ENCODE measurements at places on chromosomes 12 and 14.

DNA sequence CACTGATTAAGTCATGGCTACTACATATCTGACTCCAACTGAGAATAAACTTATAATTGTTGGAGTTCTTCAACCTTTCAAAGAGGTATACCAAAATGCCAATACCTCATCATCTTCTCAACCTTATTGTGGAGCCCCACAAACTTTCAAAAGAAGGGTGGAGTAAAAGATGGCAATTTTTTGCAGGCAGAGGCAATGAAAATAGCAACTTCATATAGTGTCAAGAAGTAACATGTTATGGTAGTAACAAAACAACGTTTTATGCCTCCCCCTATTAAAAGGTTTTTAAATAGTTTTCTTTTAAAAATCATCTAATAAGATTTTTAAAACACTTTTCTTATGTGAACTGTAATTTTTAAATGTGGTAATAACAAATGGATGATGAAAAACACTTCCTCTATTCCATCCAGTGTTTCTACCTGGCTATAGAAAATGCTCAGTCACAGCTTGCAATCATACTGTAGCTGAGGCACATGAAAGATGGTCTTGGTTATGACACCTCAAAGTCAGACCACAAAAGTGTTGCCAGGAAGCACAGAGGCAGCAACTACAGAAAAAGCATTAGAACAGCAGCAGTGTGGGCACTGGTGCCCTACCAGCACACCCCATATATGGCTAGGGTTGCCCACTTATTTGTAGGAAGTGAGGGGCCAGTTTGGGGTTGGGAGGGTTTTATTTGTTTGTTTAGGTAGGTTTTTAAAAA, 7.0 kb downstream of the PPP1R12A start:
- no peak for DNase-seq

- no peak for DNase-seq
These were observed 102.9 kb downstream of the RASSF9 start for GRCh38 chr12:85733221-85733840.

DNA sequence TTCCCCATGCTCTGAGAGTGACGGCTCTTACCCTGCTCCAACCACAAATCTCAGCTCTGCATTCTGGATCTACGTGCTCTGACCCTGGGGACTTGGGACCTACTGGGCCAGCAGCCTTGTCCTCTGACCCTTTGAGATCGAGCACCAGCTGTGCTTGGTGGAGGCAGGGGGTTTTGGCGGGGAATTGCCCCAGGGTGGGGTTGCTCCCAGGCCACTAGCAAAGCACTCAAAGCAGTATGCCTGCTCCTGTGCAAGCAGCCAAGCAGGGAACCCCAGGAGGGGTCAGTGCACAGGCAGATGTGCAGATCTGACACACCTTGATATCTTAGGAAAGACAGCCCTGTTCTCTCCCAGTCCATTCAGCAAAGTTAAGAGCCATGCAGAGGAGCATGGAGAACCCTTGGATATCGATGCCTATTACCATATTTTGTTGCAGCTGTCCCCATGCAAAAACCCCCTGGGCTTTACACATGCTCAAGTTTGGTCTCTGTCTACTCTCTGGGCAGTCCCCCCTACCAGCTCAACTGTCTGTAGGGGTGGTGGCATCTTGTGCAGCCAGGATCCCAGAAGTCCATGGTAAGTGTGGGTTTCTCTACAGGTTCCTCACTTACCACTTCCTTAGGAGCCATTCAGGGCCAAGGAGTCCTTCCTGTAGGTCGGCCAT, 319.0 kb downstream of the TMTC2 start:
- no peak for DNase-seq

GRCh38 chr12:67222302-67222701, 46.9 kb upstream of the CAND1 start:
- peak; percentile 15 for DNase-seq

GRCh38 chr12:113161415-113162016, 12.0 kb downstream of the CFAP73 start:
- no peak for DNase-seq

- no peak for DNase-seq
These were observed 123.5 kb downstream of the CAPZA3 start for GRCh38 chr12:18861287-18861858.

DNA sequence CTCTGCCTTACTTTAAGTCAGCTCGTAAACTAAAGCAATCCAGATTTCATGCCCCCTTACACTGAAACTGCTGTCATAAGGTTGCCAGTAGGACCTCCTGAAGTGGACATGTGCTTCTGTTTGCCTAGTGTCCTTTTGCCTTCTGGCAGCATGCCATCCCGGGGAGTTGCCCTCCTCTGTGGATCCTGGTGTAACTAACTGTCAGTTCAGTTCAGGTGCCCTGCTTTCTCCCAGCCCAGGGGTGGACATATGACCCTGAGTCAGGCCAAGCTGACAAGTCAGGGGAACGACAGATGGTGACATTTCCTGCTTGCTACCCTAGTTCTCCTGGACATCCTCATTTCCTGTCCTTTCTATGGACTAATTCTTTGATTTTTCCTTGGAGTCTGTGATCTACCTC, 25.6 kb downstream of the AKAP6 start:
- no peak for DNase-seq

- DNase-seq: no peak
These were observed 408.7 kb upstream of the NOVA1 start for GRCh38 chr14:27006570-27006969.

- no peak for DNase-seq
These were observed 66.3 kb downstream of the SCARB1 start for GRCh38 chr12:124797321-124797720.

GRCh38 chr12:94074216-94074979, 74.0 kb upstream of the PLXNC1 start:
- no peak for DNase-seq

- DNase-seq: no peak
These were observed 3.3 kb upstream of the AEBP2 start for GRCh38 chr12:19435831-19436497.

DNA sequence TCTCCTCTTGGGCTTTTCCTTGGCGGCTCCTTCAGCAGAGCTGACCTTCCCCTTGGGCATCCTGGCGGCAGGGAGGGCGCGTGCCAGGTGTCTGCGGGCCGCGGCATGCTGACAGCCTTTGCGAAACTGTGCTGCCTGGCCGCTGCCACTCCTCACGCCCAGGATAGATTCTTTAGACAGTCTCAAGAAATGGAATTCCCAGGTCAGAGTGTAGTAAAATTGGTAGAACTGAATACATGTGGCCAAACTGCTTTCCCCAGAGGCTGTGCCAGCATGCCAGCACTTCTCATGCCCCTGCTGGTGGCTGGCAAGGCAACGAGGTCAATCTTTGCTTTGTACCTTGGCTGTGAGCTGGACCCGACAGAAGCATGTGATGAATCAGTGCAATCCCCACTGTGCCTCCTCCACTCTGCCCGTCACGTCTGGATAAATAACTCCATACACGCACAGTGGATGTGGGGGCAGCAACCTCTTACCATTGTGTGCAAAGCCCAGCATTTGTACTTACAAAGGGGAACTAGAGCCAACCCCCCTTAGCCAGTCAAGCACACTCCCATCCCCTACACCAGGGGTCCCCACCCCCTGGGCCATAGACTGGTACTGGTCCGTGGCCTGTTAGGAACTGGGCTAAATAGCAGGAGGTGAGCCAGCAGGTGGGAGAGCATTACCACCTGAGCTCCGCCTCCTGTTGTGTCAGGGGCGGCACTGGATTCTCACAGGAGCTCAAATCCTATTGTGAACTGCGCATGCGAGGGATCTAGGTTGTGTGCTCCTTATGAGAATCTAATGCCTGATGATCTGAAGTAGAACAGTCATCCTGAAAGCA, 90.9 kb downstream of the ACTN1 start:
- DNase-seq: no peak

DNA sequence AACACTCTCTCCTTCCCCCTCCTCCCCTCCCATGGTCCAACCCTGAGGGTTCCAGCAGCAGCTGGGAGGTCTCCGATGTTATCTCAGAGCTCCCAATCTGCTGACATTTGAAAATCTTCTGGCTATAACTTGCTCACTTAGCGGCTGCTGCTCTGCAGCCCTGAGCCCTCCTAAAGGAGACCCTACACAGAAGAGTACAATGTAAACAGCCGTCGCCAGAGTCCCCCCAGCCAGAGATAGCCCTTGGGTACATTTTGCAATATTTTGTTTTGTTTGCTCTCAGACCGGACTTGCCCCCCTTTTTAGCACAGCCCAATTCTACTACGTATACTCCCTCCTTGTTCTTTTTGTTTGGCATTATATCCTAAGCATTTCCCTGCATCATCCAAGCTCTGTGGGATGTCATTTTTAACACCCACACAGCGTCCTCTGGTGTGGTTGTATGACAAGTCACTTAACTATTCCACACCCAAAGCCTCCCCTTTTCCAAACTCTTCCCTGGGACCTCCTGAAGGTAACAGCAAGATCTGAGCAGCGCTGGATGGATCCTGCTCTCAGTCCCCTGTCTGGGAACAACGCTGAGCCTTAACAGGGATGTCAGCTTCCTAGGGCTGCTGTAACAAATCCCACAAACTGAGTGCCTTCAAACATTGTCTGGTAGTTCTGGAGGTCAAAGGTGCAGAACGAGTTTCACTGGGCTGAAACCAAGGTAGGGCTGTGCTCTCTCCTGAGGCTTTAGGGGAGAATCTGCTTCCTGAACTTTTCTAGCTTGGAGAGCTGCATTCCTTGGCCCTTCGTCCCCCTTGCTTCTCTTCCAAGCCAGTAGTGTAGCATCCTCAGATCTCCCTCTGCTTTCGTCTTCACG, 25.3 kb upstream of the TCL1B start:
- DNase-seq: no peak

DNA sequence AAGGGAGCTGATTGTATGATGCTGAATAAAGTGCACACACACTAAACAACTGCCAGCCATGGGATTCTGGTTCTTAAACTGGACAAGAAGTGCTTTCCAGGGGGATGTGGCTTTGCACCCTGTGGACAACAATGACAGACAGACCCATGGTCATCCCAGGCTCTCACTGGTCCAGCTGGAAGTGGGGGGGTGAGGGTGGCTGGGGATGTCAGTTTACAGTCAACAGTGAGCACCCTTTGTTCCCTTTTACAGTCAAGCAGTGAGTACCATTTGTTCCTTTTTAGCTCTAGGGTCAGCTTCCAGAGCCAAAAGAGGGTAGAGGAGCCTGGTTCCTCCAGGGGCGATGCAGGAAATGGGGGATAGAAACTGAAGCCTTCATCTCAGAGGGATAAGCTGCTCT, 100.7 kb downstream of the SMOC1 start:
- no peak for DNase-seq

DNA sequence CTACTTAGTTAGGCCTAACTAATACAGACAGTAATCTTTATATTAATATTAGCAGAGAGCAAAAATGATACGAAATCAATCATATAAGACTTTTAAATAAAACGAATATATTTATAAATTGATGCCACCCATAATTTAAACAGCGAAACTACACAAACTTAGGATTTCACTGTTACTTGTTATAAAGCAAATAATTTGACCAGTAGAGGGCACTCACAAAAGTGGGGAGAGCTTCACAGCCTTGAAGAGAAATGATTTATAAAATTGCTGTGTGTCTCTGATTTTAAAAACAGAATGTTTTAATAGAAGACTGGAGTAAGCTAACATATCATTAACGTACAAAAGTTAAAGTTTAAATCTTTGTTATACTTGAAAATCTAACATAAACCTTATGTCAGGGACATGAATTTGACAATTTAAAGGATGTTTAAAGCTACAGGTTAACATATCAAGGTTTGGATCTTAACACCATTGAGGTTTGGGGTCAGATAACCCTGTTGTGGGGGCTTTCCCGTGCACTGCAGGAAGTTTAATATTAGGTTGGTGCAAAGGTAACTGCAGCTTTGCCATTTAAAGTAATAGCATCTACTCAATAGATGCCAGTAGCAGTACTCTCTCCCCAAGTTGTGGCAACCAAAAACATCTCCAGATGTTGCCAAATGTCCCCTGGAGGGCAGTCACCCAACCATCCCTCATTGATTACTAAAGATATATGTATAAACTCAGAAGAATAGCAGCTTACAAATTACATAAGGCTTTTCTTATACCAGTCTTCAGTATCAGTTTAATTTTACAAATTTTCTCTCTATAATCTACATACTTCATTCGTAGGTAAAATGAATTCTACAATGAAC, 9.3 kb downstream of the KRAS start:
- peak; percentile 62 for DNase-seq

DNA sequence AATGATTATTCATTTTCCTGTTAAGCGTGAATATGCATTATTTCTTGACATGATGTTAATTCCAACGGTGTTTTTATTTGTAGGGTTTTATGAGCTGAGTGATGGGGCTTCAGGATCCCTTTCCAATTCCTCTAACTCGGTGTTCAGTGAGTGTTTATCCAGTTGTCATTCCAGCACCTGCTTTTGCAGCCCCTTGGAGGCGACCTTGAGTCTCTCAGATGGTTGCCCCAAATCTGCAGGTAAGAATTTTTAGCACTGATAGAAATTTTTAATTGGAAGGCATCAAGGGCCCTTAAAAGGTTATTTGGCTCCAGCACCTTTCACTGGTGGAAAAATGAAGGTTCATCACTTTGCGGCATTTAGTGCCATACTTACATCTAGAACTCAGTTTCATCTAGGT, 3.7 kb downstream of the DACT1 start:
- DNase-seq: no peak

DNA sequence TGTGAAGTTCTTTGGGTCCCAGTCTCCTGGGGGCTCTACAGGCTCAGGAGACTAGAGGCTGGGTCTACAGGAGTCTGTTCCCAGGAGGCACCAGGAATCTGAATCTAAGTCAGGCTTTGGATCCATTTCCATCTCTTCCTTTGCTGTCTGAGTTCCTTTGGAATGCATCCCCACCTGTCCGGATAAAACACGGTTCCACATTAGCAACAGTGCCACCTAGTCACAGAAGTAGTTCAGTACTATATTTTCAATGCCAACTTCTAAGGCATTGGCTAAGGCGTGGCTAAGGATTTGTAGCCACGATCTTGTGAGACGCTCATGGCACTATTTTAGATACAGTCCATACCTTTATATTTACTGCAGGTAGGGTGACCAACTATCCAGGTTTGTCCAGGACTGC, 15.1 kb downstream of the ZC2HC1C start:
- DNase-seq: no peak

DNA sequence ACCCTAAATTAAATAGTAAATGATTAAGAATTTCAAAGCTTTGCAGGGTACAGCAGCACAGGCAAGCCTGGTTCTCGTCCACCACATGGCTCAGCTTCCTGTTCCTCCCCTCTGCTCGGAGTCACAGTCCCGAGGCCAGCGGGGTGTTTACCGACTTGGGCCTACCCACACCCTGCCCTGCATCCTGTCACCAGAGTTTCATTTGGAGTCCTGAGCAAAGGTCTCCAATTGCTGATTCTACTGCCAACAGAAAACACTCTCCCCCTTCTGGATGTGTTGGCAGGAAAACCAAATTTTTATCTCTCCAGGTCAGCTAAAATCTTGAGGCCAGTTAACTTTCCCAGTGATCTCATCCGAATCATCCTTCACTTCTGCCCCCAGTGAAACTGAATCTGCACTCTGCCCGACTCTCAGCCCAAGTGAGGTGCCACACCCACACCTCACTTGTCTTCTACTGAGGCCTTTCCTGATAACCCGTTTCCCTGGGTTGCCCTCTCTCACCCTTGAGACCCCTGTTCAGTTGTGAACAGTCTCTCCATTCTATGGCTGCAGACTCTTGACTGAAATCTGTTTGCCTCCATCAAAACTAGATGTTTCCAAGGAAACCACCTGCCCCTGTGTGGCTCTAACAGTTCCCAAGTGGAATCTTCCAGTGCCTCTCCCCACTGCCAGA, 71.2 kb downstream of the VCPKMT start:
- peak; percentile 7 for DNase-seq

GRCh38 chr12:55258303-55258702, 13.9 kb downstream of the OR6C74 start:
- no peak for DNase-seq

GRCh38 chr12:68580911-68581310, 29.8 kb upstream of the RAP1B start:
- no peak for DNase-seq

GRCh38 chr14:81509838-81510452, 23.7 kb downstream of the SEL1L start:
- DNase-seq: no peak
